ENCODE measurements at places on chromosomes 3 and 15. TPM values are rescaled to one million over a fixed set of nuclear protein-coding genes. Genes with fewer than 3 reads are reported as not detected.

DNA sequence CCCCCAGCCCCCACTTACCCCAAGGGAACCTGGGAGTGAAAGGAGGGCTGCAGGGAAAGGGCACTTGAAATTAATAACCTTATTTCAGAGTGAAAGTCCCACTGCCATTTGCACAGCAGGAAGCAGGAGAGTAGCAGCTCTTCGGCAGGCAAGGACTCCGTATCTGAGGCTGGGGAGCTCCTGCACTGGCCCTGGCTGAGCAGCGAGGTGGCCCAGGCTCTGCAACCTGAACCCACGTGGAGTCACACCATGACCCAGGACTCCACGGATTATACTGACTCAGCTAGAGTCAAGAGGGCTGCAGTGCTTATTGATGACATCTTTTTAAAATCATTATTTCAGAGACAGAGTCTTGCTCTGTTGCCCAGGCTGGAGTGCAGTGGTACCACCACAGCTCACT lies 214.5 kb downstream of the XXYLT1 start:
- no peak for DNase-seq
- no peaks in the 10 kb centered on the region for H3K36me3 ChIP-seq
- H3K4me1 ChIP-seq = peaks cover 6% of the 10 kb centered on the region
- H3K4me3 ChIP-seq = no peak overlapping the region

DNA sequence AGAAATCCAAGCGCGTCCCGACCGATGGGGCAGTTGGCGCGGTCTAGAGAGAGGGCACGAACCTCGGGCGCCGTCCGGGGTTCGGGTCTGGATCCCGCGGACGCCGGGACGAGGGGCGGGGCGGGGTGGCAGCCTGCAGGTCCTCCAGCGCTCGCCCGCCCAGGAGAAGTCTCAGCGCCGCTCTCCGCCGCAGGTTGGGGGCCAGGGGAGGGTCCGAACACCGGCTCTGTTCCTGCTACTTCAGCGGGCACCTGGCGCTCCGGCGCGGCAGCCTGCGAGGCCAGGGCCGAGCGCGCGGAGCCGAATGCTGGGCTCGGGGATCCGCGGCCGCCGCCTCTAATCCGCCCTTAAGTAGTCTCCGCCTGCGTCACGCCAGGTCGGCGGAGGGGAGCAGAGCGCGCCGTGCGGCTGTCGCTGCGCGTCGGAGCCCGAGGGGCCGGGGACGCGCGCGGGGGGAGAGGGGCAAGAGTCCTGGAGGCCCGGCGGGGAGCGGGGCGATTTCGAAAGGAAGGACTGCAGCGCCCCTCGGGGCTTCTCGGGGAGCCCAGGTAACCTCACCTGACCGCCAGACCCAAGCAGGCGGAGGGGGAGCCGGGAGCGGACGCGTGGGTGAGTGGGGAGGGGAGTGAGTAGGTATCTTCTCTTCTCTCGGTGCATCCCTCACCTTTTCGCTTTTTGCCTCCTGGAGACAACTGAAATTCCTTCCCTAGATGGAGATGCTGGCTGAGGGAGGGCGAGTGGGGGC lies at the start of gene GJD2:
Gene GJD2 (minus strand): TSS at position 325 of the 745 bp plus-strand sequence. CDS start 510 bp downstream, outside the sequence.
- DNase-seq = no peak
- H3K36me3 ChIP-seq = no peaks in the 10 kb centered on the region

GRCh38 chr15:64686130-64686735 lies 89.2 kb downstream of the RBPMS2 start:
- H3K4me1 ChIP-seq = peaks cover 21% of the 10 kb centered on the region
- no peaks in the 10 kb centered on the region for H3K27me3 ChIP-seq
- peaks cover 32% of the 10 kb centered on the region for H3K36me3 ChIP-seq

Gene CYP1A2
- not detected for total RNA-seq

DNA sequence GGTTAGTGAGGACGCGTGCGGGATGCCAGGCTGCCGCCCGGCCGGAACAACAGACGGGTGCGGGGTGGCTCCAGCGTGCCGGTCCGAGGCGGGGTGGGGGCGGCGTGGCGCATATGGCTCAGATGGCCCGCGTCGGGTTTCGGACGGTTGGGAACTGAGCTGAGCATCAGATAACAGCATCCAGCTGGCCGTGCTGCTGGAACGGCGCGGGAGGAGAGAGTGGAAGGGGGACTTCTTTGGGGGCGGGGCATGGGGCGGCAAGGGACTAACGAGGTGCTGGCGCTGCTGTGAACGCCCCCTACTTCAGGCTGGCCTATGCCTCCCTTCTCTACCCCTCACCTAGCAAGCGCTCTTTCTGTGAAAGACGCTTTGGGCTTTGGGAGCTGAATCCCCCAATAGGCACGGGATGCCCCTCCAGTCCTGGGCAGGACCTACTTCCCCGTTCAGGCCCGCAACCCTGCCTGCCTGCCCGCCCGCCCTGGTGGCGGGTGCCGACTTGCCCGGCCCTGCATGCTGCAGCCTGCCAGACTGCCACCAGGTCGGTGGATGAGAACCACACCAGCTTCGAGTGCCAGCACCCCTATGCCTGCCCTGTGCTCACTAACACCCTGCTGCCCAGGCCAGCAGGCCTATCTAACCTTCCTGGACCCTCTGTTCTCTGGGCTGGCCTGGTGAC lies 542 bp downstream of the INKA1 start:
- H3K27me3 ChIP-seq = peaks cover 33% of the 10 kb centered on the region
- H3K36me3 ChIP-seq = no peaks in the 10 kb centered on the region
- H3K4me1 ChIP-seq = peaks cover 20% of the 10 kb centered on the region
- H3K4me3 ChIP-seq = peak overlapping the region; percentile 88

DNA sequence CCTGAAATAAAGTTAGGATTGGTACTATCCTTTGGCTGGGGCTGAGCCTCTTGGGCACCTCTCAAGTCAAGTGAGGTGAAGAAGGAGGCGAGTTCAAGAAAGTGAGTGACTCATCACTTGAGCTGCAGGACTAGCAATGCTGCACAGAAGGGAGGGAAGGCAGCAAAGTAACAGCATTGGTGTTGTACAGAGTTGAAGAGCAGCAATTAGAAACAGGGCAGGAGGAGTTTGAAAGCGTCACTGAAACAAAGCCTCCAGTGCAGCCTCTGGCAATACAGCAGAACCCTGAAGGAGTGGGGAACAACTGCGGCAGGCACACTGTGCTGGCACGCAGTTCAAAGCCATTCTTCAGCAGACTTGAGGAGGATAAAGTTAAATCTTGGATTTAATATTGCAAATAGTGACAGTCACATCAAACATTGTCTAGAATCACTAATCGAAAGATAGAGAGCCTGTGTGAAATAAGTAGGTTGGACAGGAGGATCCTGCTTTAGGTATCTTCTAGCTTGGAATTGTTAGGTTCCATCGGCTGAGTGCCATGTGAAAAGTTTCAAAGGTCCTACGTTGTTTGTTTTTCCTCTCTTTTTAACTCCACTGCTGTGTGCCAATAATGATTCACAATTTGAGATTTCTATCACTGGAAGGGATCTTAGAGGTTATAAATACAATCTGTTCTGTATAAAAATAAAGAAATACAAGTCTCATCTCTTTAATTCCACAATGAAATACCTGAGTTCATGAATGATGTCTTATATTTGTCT lies 479.8 kb downstream of the NAALADL2 start:
- no peaks in the 10 kb centered on the region for H3K27me3 ChIP-seq
- H3K4me3 ChIP-seq = no peak overlapping the region
- no peaks in the 10 kb centered on the region for H3K36me3 ChIP-seq

GRCh38 chr3:17745894-17746293 lies 3.5 kb upstream of the TBC1D5 start:
- H3K27me3 ChIP-seq = no peaks in the 10 kb centered on the region
- H3K27ac ChIP-seq = no peak overlapping the region
- peaks cover 20% of the 10 kb centered on the region for H3K4me1 ChIP-seq
- no peak overlapping the region for H3K4me3 ChIP-seq
- DNase-seq = no peak
- H3K36me3 ChIP-seq = no peaks in the 10 kb centered on the region

DNA sequence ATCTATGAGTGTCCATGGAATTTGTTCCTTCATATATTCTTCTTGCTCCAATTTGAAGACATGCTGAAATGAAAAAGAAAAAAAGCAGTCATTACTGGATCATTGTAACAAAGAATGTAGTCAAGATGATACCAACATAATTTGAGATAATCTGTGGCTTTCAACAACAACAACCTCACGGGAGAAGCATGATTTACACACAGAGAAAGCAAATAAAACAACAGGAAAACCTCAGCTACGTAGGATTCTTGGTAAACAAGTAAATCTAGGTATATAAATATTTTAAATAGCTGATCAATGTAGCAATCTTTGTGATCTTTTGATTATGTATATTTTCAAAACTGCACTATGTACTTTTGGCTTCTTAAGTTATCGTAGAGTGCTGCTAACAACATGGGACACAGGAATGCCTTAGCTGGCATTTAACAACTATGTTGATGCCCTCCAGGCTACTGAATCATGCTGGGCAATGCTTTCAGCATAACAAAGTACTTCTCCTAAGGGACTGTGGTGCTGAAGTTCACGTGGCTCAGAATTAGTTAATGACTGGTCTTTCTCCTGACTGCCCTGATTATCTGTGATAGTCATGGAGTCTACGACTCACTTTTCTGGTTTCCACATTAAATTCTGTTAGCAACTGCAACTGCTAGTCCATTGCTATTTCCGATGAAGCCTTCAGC lies 96.5 kb upstream of the MYO5C start:
- DNase-seq = no peak
- no peak overlapping the region for H3K4me3 ChIP-seq
- H3K27me3 ChIP-seq = no peaks in the 10 kb centered on the region

All from type B pancreatic cell (in vitro differentiated cells).